ENCODE measurements at places on chromosomes 1 and 21.

GRCh38 chr21:26776310-26777021 is 68.7 kb downstream of the ADAMTS1 start:
- no peak for DNase-seq

GRCh38 chr1:7447093-7447492 is 324.0 kb upstream of the VAMP3 start:
- DNase-seq, result no peak

GRCh38 chr1:209368864-209369598 is 214.5 kb upstream of the CAMK1G start:
- DNase-seq, result no peak

- DNase-seq, result no peak
Observed at GRCh38 chr1:6554907-6555778, at the start of gene TAS1R1. Gene TAS1R1 (plus strand): TSS chr1:6555307. CDS start chr1:6555374, 67 bp downstream.

GRCh38 chr1:111907321-111907720 is 82.1 kb downstream of the KCND3 start:
- no peak for DNase-seq

DNA sequence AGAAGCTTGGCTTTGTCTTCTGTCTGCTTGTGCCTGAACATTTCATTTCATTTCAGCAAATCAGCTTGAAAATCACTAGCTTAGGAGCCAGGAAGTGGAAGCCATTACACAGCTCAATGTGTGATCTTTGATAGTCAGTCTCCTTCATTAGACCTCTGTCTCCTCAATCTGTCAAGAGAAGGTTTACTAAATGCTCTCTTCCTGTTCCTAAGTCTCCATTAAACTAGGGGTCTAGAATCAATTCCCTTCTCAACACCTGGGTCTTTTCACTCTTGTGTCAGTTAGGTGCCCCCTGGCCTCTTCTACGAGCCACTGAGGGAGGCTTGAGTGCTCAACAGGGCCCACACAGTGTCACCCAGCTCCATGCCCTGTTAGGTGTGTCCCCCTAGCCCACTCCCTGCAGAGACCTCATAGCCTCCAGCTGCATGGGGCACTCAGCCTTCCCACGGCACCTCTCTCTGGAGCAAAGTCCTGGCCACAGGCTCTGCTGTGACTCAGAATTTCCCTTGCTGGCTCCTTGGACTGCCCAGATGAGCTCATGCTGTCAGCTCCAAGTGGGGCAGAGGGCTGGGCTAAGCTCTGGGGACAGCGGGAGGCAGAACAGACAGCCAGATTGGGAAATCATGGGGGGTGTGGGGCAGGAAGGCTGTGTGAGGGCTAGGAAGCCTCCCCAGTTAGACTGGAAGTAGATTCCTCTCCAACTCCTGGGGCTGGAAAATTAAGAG is 115.7 kb upstream of the IPO9 start:
- no peak for DNase-seq

DNA sequence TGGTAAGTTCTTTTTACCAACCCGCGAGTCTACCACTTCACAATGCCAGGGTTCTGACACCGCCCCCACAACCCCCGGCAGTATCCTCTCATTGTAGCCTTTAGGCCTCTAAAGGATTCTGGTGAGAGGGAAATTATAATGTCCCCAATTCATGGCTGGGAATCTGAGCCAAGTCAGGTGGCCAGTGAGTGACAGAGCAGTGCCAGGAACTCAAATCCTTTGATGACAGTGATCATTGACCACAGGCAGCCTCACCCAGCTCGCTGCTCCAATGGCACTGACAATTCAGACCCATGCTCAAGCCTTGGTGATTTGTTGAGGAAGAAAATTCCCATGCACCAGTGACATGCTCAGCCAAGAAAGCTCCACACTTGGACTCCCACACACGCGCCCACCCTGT is 63.4 kb upstream of the CSF1 start:
- DNase-seq, result no peak

GRCh38 chr1:210252621-210253051 is 20.0 kb downstream of the SERTAD4 start:
- peak; percentile 6 for DNase-seq

GRCh38 chr1:67138813-67139499 is 4.2 kb upstream of the C1orf141 start:
- DNase-seq, result no peak

GRCh38 chr1:182595641-182596240 is 6.7 kb upstream of the RNASEL start:
- peak; percentile 66 for DNase-seq

- DNase-seq, result no peak
Observed at GRCh38 chr1:17538428-17539117, 925 bp upstream of the ARHGEF10L start.

GRCh38 chr1:101216623-101217022 is 20.2 kb upstream of the S1PR1 start:
- DNase-seq, result no peak

GRCh38 chr1:208216806-208217205 is 27.4 kb downstream of the PLXNA2 start:
- DNase-seq, result no peak

DNA sequence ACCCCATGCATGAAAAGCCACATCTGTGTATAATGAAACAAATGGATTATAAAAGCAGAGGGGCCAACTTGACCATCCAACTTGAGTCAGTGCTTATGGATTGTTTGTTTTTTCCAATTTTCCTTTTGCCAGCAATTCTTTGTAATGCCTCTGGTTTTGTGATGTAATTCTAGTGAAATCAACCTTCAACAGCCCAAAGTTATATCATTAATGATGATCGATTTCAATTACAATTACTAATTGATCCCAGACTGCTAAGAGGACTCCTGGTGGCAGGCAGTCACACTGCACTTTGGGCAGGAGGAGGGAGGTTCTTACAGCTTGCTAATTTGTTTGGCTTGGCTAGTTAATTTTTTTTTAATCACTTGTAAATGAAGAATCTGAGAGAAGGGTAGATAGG is 552.3 kb downstream of the NUF2 start:
- DNase-seq, result no peak

DNA sequence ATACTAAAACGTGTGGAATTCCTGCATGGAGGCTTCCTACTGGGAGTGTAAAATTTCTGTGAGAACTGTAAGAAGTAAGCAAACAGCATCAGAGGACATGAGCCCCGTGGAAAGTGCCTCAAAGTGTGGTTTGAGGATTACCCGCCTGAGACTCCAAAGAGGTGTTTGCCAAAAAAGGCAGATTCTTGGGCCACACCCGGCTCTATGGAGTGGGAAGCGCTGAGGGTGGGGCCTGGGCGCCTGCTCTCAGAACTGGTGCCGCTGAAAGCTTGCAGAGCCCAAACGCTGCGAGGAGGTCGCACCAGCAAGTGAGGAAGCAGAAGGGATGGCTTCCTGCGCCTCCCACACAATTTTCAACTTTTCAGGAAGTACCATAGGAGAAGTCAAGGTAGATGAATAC is 43.0 kb upstream of the PSEN2 start:
- DNase-seq, result peak; percentile 22
